SW 1271 (cell line): ENCODE measurements at places on chromosomes 11 and 22.

- DNase-seq = no peak
Observed at GRCh38 chr11:116071241-116071640, 567.0 kb upstream of the CADM1 start.

GRCh38 chr11:73087730-73088129 lies 54.4 kb downstream of the FCHSD2 start:
- DNase-seq = no peak

DNA sequence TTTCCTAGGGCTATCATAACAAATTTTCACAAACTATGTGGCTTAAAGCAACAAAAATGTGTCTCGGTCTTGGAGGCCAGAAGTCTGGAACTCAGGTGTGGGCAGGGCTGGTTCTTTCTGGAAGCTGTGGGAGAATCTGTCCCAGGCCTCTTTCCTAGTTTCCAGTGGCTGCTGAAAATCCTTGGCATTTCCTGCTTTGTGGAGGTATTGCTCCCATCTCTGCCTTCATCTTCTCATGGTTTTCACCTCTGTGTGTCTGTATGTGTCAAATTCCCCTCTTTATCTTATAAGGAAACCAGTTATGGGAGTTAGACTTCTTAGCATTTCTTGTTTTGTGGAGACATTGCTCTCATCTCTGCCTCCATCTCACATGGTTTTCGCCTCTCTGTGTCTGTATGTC lies 130.4 kb upstream of the PLET1 start:
- no peak for DNase-seq

DNA sequence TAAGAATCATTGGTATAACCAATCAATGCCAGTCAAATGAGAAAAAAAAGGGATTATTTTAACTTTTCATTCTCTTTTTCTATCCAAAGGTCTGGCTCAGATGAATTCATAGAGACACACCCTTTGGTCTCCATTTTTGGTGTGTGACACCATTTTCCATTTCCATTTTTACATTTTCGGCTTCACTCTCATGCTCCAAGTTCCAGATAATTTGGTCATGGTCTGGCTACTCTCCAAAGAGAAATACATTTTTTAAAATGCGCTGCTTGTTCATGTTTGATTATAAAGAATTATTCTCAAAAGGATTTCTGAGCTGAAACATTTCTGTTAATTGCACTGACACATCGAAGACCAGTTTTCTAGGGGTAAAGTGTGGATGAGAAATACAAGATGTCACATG lies 51.6 kb upstream of the FIBIN start:
- DNase-seq = no peak

- no peak for DNase-seq
Observed at GRCh38 chr11:63551889-63552266, 11.3 kb downstream of the PLAAT2 start.

- DNase-seq = peak; percentile 88
Observed at GRCh38 chr11:112219476-112220232, 6.6 kb upstream of the PTS start.

DNA sequence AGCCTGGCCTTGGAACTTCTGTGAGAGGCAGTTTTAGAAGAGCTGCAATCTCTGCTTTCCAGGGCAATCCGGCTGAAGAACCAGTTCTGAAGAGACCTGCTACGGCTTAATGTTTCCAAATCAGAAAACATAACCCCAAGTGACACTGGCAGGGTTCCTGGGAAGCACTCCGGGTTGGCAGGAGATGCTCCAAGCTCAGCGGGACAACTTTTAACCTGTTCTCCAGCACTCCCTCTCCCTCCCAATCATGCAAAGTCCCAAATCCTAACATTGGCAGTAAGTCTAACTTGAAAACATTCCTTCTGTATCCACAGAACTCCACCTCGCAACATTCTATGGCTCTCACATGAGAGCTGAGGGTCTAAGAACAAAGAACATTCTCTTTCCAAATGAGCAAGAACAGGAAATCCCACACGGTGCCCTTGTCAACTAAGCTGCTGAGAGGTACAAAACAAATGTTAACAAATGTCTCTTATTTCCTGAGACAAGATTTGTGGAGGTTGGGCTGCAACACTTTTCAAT lies 48.5 kb upstream of the MN1 start:
- DNase-seq = no peak

GRCh38 chr11:78231962-78232501 lies 43.3 kb downstream of the USP35 start:
- DNase-seq = no peak
